Activated CD4-positive, alpha-beta T cell treated with anti-CD3 and anti-CD28 coated beads, Interleukin-2, amount 10 ng/mL, durations not matched to agents 24 days and 14 days (primary cell): ENCODE measurements at places on chromosomes 4 and X. TPM values are rescaled to one million over a fixed set of nuclear protein-coding genes. Genes with fewer than 3 reads are reported as not detected.

The NOX1 gene
- total RNA-seq, result not detected in 2 replicates

The CTAG2 gene
- total RNA-seq, result not detected in 2 replicates

The CXorf49 gene
- total RNA-seq, result not detected in 2 replicates

The FAM9B gene
- total RNA-seq, result not detected in 2 replicates

The SNCA gene
- total RNA-seq, result 0.19 and 0.23 TPM in 2 replicates

The GNPDA2 gene
- 18.8 and 18.9 TPM in 2 replicates for total RNA-seq

The MID2 gene
- 4.5 and 5.2 TPM in 2 replicates for total RNA-seq

The TEX13B gene
- total RNA-seq, result not detected in 2 replicates

The MAGEA4 gene
- not detected in 2 replicates for total RNA-seq

The SPANXA2 gene
- total RNA-seq, result not detected in 2 replicates

The GAB3 gene
- 3.5 and 3.6 TPM in 2 replicates for total RNA-seq

The ARHGAP36 gene
- not detected in 2 replicates for total RNA-seq

The AMTN gene
- total RNA-seq, result not detected in 2 replicates

The FGF13 gene
- not detected in 2 replicates for total RNA-seq

The FGA gene
- total RNA-seq, result not detected in 2 replicates

The CPZ gene
- not detected in 2 replicates for total RNA-seq

The DMD gene
- total RNA-seq, result 3.2 and 5.0 TPM in 2 replicates

GRCh38 chr4:182314537-182314936 is 71.3 kb downstream of the TENM3 start:
- no peak overlapping the region for H3K4me3 ChIP-seq
- no peak overlapping the region for H3K27ac ChIP-seq
- H3K27me3 ChIP-seq, result no peaks in the 10 kb centered on the region
- no peaks in the 10 kb centered on the region for H3K36me3 ChIP-seq
- no peak for DNase-seq
- no peaks in the 10 kb centered on the region for H3K4me1 ChIP-seq

DNA sequence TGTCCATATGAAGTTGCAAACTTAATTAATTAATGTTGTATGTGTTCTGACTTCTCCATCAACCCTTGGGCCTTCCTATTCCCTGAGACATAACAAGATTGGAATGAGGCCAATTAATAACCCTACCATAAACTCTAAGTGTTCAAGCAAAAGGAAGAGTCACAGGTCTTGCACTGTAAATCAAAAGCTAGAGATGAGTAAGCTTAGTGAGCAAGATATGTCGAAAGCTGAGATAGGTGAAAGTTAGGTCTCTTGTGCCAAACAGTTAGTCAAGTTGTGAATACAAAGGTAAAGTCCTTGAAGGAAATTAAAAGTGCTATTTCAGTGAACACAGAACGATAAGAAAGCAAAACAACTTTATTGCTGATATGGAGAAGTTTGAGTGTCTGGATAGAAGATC is 58.2 kb upstream of the GPRIN3 start:
- H3K4me3 ChIP-seq, result no peak overlapping the region
- no peak for DNase-seq
- no peak overlapping the region for H3K27ac ChIP-seq
- no peaks in the 10 kb centered on the region for H3K27me3 ChIP-seq

- H3K4me3 ChIP-seq, result no peak overlapping the region
- no peaks in the 10 kb centered on the region for H3K4me1 ChIP-seq
- H3K27me3 ChIP-seq, result peaks cover 36% of the 10 kb centered on the region
- H3K27ac ChIP-seq, result no peak overlapping the region
These were observed 12.7 kb upstream of the SMIM43 start for GRCh38 chr4:121777625-121778024.

GRCh38 chrX:581066-581465 is 49.5 kb upstream of the SHOX start:
- H3K4me3 ChIP-seq, result no peak overlapping the region
- no peaks in the 10 kb centered on the region for H3K27me3 ChIP-seq
- no peak for DNase-seq

DNA sequence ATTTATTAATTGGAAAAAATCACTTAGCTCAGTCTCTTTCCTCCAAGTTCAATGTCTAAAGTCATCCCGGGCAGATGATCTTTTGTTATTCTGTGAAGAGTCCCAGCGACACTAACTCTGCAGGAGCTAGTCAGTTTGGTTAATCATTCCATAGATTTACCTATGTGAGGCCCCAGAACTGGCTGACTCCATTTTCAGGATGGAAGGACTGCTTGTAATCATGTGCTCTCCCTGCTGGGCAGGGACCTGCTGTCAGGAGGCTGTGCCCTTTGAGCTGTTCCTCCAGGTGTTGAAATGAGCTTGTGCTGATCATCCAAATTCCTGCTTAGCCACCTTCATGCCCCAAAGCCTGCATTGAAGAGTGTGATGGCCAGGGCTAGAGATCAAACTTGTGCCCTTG is 169.8 kb downstream of the NHS start:
- peaks cover 2% of the 10 kb centered on the region for H3K27me3 ChIP-seq
- H3K36me3 ChIP-seq, result no peaks in the 10 kb centered on the region
- H3K4me1 ChIP-seq, result peaks cover 3% of the 10 kb centered on the region
- no peak overlapping the region for H3K4me3 ChIP-seq
- no peak overlapping the region for H3K27ac ChIP-seq

DNA sequence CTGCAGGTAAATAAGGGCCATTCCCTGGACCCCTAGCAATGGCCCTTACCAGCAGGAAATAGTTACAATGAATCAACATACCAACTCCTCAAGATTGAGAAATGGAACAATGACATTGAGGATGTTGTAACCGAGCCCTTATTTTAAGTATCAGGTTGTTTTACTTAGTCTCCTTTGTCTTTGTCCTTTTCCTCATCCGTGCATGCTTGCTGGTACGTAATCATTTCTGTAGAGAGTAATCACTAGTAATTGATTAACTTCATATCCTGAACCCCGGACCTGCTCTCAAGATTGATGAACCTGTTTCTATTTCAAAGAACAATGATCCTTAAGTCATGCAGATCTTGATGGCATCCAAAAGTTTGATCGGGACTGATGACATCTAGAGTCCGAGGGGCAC is 98.6 kb upstream of the LANCL3 start:
- no peak for DNase-seq
- H3K36me3 ChIP-seq, result no peaks in the 10 kb centered on the region
- no peaks in the 10 kb centered on the region for H3K27me3 ChIP-seq
- no peak overlapping the region for H3K27ac ChIP-seq
- H3K4me1 ChIP-seq, result no peaks in the 10 kb centered on the region

- no peaks in the 10 kb centered on the region for H3K4me1 ChIP-seq
- DNase-seq, result peak; percentile 58
- peaks cover 5% of the 10 kb centered on the region for H3K27me3 ChIP-seq
- no peak overlapping the region for H3K4me3 ChIP-seq
- no peak overlapping the region for H3K27ac ChIP-seq
- H3K36me3 ChIP-seq, result no peaks in the 10 kb centered on the region
These were observed 25.5 kb upstream of the MORC4 start for GRCh38 chrX:107025545-107025944.

- peaks cover 18% of the 10 kb centered on the region for H3K4me1 ChIP-seq
- H3K27ac ChIP-seq, result peak overlapping the region; percentile 85
- H3K4me3 ChIP-seq, result peak overlapping the region; percentile 3
- H3K36me3 ChIP-seq, result no peaks in the 10 kb centered on the region
These were observed 34.5 kb upstream of the CYBB start for GRCh38 chrX:37745354-37745753.

DNA sequence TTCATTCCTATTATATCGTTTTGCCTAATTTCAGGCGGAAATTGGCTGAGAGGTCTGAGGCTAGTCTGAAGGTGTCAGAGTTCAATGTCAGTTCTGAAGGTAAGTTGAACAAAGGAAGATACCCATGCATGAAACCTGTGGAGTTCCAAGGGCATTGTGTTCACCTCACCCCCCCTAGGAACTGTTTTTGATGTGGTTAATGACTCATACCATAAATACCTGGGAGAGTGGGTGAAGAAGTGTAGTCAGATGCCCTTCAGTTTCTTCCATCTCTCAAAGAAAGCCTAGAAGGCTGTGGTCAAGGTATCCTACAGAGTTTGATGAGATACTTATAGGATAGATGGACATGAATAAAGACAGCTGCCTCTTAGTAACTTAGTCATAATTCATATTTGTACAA is 2.7 kb downstream of the UTP14A start:
- H3K27me3 ChIP-seq, result no peaks in the 10 kb centered on the region
- peaks cover 10% of the 10 kb centered on the region for H3K4me1 ChIP-seq
- DNase-seq, result no peak

DNA sequence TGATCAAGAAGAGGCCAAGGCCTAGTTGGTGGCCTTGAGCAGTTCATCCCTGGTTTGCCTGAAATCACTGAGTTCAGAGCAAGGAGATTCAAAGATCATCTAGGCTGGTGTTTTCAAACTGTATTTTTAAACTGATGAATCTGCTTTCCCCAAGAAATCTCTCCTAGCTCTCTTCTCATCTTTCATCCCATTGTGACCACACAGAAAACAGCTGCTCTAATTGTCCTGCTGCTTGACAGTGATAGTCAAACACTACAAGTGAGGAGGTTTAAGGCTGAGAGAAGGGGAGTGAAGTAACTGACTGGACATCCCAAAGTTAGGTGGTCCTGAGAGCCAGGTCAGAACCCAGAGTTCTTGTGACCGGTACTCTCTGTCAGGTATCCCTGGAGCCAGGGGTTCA is 91.5 kb downstream of the LNX1 start:
- H3K4me3 ChIP-seq, result no peak overlapping the region
- no peak overlapping the region for H3K27ac ChIP-seq
- no peaks in the 10 kb centered on the region for H3K36me3 ChIP-seq
- no peaks in the 10 kb centered on the region for H3K4me1 ChIP-seq
- no peak for DNase-seq

GRCh38 chr4:7414046-7414445 is 20.7 kb downstream of the PSAPL1 start:
- no peaks in the 10 kb centered on the region for H3K36me3 ChIP-seq
- H3K27ac ChIP-seq, result no peak overlapping the region
- no peak overlapping the region for H3K4me3 ChIP-seq
- H3K4me1 ChIP-seq, result no peaks in the 10 kb centered on the region
- peaks cover 4% of the 10 kb centered on the region for H3K27me3 ChIP-seq

DNA sequence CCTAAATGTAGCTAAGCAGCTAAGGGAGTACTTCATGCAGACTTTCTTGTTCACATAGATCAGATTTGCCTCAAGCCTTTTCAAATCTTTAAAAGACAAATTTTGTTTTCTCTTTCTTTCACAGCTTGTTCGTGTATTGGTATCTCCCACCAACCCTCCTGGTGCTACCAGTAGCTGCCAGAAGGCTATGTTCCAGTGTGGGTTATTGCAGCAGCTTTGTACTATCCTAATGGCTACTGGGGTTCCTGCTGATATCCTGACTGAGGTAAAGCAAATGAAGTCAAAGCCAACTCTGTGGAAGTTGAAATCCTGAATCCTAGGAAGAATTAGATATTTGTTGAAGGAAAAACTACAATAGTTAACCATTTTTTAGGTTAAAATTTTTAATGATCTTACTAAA is 62.6 kb downstream of the USO1 start:
- H3K27me3 ChIP-seq, result no peaks in the 10 kb centered on the region
- peaks cover 27% of the 10 kb centered on the region for H3K36me3 ChIP-seq
- no peak for DNase-seq
- no peaks in the 10 kb centered on the region for H3K4me1 ChIP-seq

GRCh38 chr4:105527081-105527480 is 25.3 kb upstream of the ARHGEF38 start:
- peaks cover 8% of the 10 kb centered on the region for H3K27me3 ChIP-seq
- H3K4me1 ChIP-seq, result no peaks in the 10 kb centered on the region
- DNase-seq, result no peak

GRCh38 chr4:166498546-166498945 is 625.5 kb downstream of the TLL1 start:
- no peak overlapping the region for H3K4me3 ChIP-seq
- no peaks in the 10 kb centered on the region for H3K4me1 ChIP-seq
- H3K36me3 ChIP-seq, result no peaks in the 10 kb centered on the region
